ENCODE measurements at places on chromosomes 5 and 9.

GRCh38 chr5:135651156-135651555 is 72.4 kb upstream of the CXCL14 start:
- peak; percentile 49 for DNase-seq

DNA sequence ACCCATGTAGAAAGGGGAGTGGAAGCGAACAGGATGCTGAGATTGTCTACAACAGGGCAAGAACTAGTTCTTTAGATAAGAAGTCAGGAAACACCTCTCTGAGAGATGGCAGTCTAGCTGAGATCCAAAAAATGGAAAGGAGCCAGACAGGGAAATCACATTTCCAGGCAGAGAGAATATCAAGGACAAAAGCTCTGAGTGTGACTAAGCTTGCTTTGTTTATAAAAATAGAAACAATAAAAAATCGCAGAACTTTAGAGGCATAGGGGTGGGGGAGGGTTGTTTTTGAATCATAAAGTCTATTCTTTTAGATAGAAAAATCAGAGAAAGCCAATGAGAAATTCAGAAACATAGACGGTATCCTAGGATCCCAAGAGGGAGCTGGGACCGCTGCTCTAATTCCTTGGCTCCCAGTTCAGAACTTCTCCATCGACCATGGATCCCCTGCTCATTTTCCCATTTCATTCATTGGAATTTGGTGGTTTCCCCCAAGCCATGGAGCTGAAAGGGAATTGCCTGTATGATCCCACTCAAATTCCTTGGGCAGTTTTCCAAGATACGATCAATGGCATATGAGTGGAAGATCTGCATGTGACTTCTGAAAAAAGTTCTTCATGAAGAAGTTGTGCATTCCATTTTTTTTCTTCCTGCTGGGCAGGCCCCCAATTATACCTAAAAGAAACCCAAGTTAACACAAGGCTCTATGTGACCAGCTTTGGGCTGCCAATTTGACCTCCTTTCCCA is 182.0 kb downstream of the GRIA1 start:
- peak; percentile 67 for DNase-seq

GRCh38 chr5:64653766-64654560 is 36.3 kb upstream of the SHISAL2B start:
- peak; percentile 24 for DNase-seq

- no peak for DNase-seq
These were observed 68.5 kb downstream of the GLDC start for GRCh38 chr9:6576987-6577386.

GRCh38 chr5:172005708-172006320 is 624 bp downstream of the FBXW11 start:
- DNase-seq = no peak

- no peak for DNase-seq
These were observed 7.4 kb downstream of the OTULINL start for GRCh38 chr5:14588758-14589543.

DNA sequence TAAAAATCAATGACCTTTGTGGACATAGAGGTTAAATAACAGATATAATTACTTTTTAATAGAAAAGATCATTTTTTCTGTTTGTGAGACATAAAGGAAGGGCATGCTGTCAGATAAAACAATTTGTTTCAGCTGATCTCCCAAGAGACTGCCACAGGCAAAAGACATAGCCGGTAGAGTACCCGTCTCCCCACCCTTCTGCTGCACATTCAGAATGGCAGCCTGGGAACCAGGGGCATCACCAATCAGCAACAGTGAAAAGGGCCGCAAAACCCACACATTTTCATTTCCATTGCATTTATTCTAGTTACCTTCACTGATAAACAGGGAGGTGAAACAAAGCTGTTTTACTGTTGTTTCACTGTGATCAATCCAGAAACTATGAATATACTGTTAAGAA is 357.7 kb downstream of the ARRDC3 start:
- DNase-seq = no peak

DNA sequence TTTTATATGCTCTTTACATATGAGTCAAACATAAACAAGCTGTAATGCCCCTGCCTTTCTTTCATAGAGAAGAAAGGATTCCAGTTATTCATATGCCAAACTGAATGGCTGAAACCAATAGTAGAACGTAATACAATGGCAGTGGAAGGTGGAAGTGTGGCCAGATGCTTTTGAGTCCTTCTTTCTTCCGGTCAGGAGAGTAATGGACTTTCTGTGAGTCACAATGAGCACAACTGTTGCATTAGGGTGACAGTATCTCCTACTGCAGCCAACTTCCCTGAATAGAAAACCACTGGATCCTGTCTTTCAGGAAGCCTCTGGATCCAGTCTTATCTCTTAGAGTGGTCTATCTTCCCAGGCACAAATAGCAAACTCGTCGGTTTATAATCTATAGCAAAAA is 855.2 kb downstream of the MAT2B start:
- DNase-seq = peak; percentile 38

- DNase-seq = no peak
These were observed 422.7 kb downstream of the ZSWIM6 start for GRCh38 chr5:61754792-61755191.

DNA sequence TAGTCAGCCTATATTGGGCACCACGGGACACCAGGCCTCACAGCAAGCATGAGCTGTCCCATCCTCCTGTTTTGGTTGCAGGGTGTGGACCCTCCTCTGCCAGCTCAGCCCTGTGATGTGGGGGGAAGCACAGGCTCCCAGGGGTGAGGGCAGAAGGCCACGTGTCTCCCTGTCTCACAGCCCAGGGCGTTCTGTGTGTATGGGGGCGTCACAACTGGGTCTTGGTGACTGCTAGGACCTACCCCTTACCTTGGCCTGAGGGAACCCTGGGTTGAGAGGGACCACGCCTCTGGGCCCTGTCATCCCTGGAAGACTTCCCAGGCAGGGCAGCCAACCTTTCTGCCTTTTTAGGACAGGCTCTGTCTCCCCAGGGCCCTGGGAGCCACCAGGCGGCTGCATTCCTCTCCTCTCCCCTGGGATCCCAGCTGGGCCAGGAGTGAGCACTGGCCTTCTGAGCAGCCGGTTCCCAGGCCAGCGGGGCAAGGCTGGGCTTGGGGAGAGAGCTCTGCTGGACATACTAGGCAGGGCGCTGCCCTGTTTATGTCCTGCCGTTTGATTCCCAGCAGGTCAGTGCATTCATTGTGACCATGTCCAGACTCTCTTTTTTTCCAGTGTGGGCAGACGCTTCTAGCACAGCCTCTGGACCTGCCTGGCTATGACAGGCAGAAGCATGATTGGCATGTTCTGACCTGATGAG is 97.4 kb downstream of the DAB2IP start:
- no peak for DNase-seq

GRCh38 chr9:115192280-115192679 is 74.3 kb upstream of the TNC start:
- DNase-seq = no peak

DNA sequence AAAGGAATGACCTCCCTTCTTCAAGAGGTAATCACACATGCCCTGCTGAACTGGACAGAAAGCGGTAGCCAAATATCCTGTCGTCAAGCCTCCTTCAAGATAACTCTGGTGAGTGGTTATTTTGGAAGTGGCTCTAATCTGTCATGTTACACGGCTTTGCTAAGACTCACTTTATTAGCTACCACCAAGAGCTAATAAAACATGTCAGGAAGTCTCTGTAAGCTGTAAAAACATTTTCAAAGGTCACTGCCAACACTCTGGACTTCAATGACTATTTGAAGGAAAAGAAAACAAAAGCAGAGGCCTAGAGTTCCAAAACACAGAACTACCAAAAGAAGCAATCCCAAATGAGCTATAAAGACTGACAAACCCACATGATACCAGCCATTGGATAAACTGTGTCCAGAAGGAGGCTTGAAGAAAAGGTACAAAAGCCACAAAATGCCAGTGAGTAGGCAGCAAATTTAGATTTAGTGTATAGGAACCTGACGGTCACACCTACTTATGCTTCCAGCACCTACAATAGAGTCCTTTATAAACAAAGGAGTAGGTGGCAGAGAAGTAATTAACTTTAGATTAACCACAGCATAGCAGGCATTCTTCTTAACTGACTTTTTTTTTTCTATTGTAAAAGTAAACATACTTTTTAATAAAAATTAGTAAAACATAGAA is 97.3 kb upstream of the EQTN start:
- no peak for DNase-seq

GRCh38 chr5:36505021-36505420 is 101.4 kb upstream of the SLC1A3 start:
- no peak for DNase-seq

DNA sequence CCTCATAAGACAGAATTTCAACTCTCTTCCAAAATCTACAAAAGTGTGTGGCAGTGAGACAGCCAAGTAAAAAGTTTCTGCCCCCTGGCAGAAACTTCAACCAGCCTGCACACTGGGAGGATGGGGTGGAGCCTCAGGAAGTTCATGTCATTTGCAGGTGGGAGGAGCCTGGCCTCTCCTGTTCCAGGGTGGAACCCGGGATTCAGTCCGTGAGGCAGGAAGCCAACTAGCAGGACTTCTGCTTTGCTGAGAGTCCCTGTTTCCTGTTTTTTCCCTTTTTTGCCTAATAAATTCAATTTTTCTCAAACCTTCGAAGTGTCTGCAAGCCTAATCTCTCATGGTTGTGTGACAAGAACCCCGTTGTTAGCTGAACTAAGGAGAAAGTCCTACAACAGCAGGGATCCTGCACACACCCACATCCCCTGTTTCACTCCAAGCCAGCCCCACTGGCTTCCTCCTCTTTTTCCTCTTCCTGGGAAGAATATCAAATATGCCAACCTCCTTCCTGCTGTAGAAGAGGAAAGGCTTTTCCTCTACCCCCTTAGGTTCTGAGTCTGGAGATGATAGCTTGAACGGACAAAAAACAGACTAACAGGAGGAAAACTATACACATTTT is 69.3 kb downstream of the ALDH7A1 start:
- DNase-seq = peak; percentile 19

- DNase-seq = peak; percentile 90
These were observed 1125.0 kb upstream of the DMAC1 start for GRCh38 chr9:8924562-8924961.

GRCh38 chr9:127311239-127311741 is 46.7 kb downstream of the GARNL3 start:
- DNase-seq = peak; percentile 15

DNA sequence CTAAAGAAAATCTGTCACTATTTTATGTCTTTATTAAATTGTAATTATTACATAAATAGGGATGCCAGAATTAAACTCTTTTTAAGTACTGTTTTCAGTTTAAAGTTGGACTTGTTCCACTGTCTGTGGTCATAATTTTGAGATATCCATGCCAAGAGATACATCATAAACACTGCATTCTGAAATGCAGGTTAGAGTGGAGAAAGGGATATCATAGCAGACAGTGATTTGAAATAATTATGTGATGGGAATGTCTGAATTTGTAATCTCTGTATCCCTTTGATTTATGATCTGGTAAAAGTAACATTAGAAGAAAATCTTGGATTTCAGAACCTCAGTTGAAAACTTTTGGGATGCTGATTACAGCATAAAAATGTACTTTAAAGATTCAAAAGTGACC is 222.1 kb downstream of the GOLPH3 start:
- peak; percentile 36 for DNase-seq

- no peak for DNase-seq
These were observed 142.0 kb upstream of the SH3GL2 start for GRCh38 chr9:17436854-17437253.

DNA sequence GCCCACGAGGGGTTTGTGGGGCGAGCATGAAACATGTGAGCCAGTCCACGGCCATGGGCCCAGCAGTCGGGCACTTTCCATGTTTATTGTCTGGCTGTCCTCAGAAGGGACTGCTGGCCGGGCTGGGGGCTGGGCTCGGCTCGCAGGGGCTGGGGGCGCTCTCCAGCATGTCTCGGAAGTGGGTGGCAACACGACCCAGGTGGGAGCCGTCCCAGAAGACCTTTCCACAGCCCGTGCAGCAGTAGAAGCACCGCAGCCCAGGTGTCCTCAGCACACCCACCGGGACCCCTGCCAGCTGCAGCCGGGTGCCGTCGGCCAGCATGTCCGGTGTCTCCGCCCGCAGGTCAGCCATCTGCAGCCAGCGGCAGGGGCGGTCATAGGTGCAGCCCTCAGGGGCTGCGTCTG is 4.8 kb upstream of the NRARP start:
- DNase-seq = no peak

DNA sequence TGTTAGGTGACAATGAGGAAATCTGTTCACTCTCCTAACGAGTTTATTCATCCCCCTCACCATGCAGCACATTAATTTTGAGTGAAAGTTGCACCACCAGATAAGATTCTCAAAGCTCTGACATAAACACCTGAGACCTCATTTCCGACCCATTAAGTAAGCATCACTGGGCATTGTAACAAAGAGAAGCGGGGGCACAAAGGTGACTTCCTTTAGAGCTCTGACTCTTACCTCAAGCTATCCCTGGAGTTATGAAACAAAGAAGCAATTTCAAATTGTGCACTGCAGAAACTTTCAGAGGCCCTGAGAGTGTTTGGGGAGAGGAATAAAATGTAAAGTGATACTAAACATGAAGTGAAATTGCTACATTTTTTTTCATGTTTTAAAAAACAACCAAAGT is 29.5 kb downstream of the C5orf15 start:
- DNase-seq = no peak

GRCh38 chr9:135965124-135965756 is 4.1 kb upstream of the UBAC1 start:
- no peak for DNase-seq

DNA sequence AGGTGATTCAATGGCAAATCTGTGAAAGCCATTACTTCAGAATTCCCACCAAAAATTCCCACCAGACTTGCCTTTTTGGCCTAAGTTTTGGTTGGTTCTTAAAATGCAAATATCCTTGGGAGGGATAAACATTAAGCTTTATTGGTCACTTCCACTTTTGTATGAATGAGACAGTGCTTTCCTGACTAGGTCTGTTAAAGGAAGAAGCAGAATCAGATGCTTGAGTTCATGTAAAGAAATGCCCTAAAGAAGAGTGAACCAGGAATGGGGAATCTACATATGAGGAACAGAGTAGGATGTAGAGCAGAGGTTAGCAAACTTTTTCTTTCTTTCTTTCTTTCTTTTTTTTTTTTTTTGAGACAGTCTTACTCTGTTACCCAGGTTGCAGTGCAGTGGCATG is 129.3 kb downstream of the GCNT1 start:
- DNase-seq = no peak

- DNase-seq = no peak
These were observed 62.2 kb downstream of the SNX18 start for GRCh38 chr5:54579591-54580295.
